ENCODE measurements at places on chromosomes 2 and 18.
A peak's percentile ranks its signal among the peaks of the same experiment; 100 is the strongest.

GRCh38 chr2:9656270-9656766, 25.5 kb upstream of the YWHAQ start:
- DNase-seq = peak; percentile 81

- no peak for DNase-seq
Observed at GRCh38 chr2:144079803-144080202, 440.1 kb downstream of the ZEB2 start.

GRCh38 chr18:26268454-26268853, 42.2 kb downstream of the TAF4B start:
- DNase-seq = no peak

- DNase-seq = no peak
Observed at GRCh38 chr18:47968006-47968676, 37.7 kb upstream of the SMAD2 start.

- DNase-seq = no peak
Observed at GRCh38 chr2:97785818-97786217, 72.4 kb downstream of the ZAP70 start.

- DNase-seq = no peak
Observed at GRCh38 chr2:53939656-53940055, 31.1 kb downstream of the PSME4 start.

- no peak for DNase-seq
Observed at GRCh38 chr2:133908171-133908570, 339.9 kb upstream of the NCKAP5 start.

GRCh38 chr2:167140767-167141166, 252.5 kb downstream of the XIRP2 start:
- DNase-seq = no peak
